ENCODE measurements at places on chromosomes 2 and 18. TPM values are rescaled to one million over a fixed set of nuclear protein-coding genes. Genes with fewer than 3 reads are reported as not detected.

The LYPD6B gene
- total RNA-seq, result not detected

The ASB18 gene
- total RNA-seq, result not detected

The ANKRD53 gene
- total RNA-seq, result 0.73 TPM

The LYPD1 gene
- total RNA-seq, result 24.4 TPM

The TCF23 gene
- total RNA-seq, result not detected

The DIPK1C gene
- not detected for total RNA-seq

The CYP27C1 gene
- not detected for total RNA-seq

The KCNIP3 gene
- 0.15 TPM for total RNA-seq

The AGXT gene
- total RNA-seq, result not detected

Measured in mammary microvascular endothelial cell (primary cell).